ENCODE measurements at places on chromosomes 7 and 10. TPM values are rescaled to one million over a fixed set of nuclear protein-coding genes. Genes with fewer than 3 reads are reported as not detected.

The MICU1 gene
- 54.4 TPM for polyA plus RNA-seq

- no peak for DNase-seq
Observed at GRCh38 chr7:96596120-96596826, 113.4 kb downstream of the SEM1 start.

The LFNG gene
- 9.5 TPM for polyA plus RNA-seq

The CUBN gene
- polyA plus RNA-seq: 4.7 TPM

- no peak for DNase-seq
Observed at GRCh38 chr7:142337054-142338001, 79.5 kb upstream of the PRSS58 start.

DNA sequence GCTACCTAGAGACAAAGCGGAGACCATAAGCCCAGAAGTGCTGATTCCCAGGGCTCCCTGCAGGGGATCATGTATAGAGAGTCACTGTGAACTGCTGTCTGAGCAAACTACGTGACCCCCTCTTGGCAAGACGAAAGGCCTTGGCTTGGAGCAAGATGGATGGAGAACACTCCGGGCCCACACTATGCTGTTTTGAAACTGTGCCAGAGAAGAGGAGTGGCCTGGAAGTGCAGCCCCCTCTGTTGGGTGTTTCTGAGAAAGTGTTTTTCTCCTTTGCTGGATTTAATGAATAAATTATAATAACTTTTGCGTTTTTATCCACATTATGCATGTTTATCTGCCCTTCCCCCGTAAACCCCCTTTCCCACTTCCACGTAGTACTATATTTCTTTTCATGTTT is 639.3 kb upstream of the GALNT17 start:
- no peak for DNase-seq

The SLC13A4 gene
- 5.6 TPM for polyA plus RNA-seq

DNA sequence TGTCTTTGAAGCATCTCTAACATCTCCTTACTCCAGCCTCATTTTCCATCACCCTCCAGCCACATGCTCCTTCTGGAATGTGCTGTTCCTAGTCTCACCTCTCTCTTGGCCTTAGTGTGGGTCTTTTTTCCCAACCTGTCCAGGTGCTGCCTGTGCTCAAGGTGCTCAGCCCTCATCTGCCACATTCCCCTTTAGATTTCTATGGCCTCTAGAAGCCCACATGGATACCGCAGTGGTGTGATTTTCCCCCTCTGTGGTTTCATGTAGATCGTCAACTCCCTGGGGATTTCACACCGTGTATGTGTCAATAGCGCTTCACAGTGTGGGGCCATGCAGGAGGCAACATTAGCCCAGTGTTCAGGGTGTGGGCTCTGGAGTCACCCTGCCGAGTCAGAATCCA is 32.5 kb downstream of the BMPER start:
- DNase-seq: no peak

All from left lung (tissue), 14 donors.